ENCODE measurements at places on chromosomes 1 and 21.

- no peak for DNase-seq
Observed at GRCh38 chr1:32881871-32882850, 4.1 kb upstream of the HPCA start.

DNA sequence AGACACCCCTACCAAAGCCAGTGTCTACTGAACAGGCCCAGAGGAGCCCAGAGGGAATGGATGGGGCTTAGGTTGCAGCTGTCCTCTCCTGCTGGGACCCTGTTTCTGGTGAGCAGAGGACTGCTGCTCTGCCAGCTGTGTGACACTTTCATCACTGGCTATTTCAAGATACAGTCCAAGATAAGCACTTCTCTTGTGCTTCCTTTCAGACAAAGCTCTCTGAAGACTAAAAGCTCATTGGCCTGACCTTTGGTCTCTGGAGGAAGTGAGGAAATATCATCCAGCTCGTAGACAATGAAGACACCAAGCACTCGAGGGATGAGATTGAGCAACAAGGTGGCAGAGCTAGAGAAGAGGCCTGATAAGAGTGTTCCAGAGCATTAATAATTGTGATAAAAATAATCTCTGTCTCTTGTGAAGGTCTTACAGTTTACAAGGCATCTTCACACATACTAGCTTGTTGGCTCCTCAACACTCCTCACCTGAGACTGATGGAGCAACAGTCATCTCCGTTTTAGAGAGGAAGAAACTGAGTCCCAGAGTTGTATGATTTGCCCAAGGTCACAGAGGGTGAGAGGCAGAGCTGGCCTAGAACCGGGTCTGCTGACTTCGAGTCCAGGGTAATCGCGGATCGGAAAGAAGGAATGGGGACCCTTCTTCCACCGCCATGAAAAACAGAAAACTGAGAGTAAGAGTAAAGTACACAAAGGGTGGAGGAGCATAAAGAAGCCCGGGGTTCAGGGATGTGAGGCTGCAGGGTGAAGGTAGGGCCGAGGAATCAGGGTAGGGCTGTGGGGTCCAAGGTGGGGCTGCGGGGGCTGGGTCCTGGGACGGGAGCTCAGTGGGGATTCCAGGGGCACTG is 666 bp downstream of the PAFAH2 start:
- DNase-seq = no peak

DNA sequence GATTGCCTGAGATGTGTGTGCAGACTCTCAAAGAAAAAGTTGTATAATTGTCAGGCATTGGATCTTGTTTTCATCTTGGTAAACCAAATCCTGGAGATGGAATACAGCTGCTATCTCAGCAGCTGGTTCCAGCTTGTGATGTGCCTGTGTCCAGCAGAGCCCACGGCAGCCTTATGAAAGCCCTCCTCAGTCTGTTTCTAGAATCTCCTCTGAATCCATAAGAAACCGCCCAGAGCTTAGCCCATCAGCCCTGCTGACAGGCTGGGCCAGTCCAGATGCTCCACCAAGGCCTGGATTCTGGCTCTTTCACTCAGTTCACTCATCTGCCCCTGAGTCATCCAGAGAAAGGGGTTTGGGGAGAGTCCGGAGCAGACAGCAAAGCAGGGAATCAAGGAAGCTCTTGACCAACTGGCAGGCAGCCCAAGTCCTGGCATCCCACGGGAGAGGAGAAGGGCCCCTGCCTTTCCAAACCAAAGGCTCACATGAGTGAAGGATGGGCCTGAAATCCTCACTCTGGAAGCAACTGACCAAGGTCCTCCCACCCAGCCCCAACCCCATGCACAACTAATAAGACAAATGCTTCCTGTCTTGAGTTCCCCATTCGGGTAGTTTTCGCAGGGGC is 45.7 kb downstream of the NAV1 start:
- no peak for DNase-seq

GRCh38 chr1:156866249-156866909 is 5.7 kb downstream of the NTRK1 start:
- DNase-seq = no peak

Measured in brain pericyte (primary cell).